Cardiac septum (tissue), 1 donor: ENCODE measurements at places on chromosomes 12 and 14. TPM values are rescaled to one million over a fixed set of nuclear protein-coding genes. Genes with fewer than 3 reads are reported as not detected.

GRCh38 chr12:61009192-61009591 lies 1251.0 kb upstream of the USP15 start:
- no peak for DNase-seq

DNA sequence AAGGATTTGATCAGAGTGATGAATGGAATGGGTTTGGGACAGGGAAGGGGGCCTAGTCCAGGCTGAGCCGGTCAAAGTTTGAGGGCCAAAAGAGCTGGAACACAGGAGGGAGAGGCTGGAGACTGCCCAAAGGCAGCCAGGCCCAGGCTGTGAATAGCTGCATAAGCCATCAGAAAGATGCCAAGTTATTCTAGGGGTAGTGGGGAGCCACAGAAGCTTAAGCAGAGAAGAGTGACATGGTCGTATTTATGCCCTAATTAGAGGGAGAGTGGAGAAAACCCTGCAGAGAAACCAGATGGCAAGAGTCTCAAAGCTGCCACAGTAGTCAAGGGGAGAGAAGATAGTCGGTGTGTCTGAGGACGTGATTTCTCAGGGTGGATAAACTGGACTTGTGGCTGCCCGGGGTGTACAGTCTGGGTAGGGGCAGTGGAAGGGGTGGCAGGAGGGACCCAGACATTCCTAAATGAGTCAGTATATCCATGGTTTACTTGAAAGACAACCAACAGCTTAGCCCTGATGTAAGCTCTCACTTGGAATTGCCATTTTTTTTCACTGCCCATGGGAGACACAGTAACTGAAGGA lies 99.2 kb downstream of the PRICKLE1 start:
- DNase-seq = no peak

- DNase-seq = no peak
These were observed 43.9 kb downstream of the CCDC88C start for GRCh38 chr14:91373591-91374254.

GRCh38 chr14:95318399-95319311 lies 1.1 kb downstream of the CLMN start:
- no peak for DNase-seq

Gene KRT78
- total RNA-seq = not detected

Gene SRRM4
- 0.59 TPM for total RNA-seq

Gene TPH2
- total RNA-seq = not detected
